Stimulated activated CD8-positive, alpha-beta memory T cell treated with anti-CD3 and anti-CD28 coated beads, Interleukin-7, amount 100 ng/mL, for 1 hour (primary cell): ENCODE measurements at places on chromosomes 13 and 19.

- no peak for DNase-seq
These were observed 4.2 kb downstream of the CD70 start for GRCh38 chr19:6586726-6587092.

GRCh38 chr19:54464630-54465425, 1.2 kb upstream of the LENG9 start:
- peak; percentile 30 for DNase-seq

- no peak for DNase-seq
These were observed 173.5 kb downstream of the DNAJC15 start for GRCh38 chr13:43196750-43197370.

DNA sequence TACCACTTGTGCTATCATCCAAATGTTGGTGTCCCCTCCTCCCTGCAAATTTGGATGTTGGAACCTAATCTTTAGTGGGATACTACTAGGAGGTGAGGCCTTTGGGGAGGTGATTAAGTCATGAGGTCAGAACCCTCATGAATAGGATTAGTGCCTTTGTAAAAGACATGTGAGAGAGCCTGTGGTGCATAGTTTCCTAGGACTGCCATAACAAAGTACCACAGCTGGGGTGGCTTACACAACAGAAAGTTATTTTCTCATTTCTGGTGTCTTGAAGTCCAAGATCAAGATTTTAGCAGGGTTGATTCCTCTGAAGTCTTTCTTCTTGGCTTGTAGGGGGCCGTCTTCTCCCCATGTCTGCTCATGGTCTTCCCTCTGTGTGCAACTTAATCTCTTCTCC, 562.6 kb upstream of the ARGLU1 start:
- no peak for DNase-seq

GRCh38 chr13:32878163-32878562, 138.1 kb upstream of the KL start:
- no peak for DNase-seq

- DNase-seq: no peak
These were observed 27.4 kb downstream of the ZNF20 start for GRCh38 chr19:12112701-12113100.

DNA sequence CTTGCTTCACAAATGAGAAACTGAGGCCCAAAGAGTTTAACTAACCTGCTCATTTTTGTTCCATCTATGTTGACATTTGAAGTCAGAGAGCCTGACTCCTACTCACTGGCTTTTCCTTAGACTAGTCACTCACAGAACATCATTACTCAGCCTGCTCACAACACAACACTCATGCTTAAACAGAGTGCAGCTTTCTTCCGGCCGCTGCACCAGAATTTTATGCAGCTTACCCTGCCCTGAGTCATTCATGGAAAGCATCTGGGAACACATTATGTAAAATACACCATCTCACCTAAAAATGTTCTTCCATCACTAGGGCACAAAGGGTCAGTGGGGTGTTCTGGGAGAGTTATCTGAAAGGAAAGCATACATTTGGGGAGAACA, 303.4 kb downstream of the SPRY2 start:
- no peak for DNase-seq

DNA sequence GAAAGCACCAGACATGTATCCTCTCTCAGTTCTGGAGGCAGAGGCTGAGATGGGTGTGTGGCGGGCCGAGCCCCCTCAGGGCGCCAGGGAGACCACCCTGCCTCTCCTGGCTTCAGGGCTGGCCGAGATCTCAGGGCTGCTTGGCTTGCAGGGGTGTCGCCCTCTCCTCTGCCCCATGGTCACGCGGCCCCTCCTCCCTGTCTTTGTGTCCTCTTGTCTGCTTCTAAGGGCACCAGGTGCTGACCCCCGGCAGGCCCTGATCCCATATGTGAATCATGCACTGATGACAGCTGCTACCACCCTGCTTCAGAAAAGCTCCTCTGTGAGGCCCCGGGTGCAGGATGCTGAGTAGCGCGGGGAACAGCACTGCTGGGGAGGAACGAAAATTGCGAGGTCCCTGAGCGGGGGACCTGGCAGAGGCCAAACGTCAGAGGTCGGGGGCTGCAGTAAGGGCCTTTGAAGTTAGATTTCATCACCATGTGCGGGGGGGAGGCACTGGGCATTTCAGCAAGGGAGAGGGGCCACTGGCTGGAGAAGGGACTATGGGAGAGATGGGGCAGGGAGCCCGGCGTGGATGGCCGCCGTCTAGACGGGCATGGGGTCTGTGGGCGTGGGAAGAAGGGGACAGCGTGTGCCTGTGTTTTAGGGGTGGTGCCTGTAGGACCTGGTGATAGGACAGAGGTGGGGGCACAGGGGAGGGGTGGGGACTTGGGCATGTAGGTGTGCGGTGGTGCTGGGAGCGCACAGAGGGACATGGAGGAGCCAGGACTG, 125.2 kb downstream of the KDM4B start:
- DNase-seq: no peak

DNA sequence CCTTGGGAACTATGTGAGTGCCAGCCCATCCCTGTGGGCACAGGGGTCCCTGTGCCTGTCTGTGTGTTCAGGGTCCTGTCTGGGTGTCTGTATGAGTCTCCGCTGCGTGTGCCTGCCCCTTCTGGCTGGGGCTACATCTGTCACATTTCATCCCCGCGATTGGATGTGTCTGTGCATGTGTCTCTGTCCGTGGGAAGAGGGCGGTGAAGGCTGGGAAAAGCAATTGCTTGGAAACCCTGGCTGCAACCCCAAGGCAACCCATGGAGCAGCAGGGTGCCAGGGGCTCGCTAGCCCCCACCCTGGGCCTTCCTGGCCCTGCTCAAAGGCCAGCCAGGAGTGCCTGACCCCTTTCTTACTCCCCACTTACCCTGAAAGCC, 1.4 kb downstream of the MAG start:
- no peak for DNase-seq

GRCh38 chr13:80603351-80603750, 262.4 kb upstream of the SPRY2 start:
- DNase-seq: no peak

GRCh38 chr19:35592226-35592625, 6.3 kb downstream of the PMIS2 start:
- no peak for DNase-seq

DNA sequence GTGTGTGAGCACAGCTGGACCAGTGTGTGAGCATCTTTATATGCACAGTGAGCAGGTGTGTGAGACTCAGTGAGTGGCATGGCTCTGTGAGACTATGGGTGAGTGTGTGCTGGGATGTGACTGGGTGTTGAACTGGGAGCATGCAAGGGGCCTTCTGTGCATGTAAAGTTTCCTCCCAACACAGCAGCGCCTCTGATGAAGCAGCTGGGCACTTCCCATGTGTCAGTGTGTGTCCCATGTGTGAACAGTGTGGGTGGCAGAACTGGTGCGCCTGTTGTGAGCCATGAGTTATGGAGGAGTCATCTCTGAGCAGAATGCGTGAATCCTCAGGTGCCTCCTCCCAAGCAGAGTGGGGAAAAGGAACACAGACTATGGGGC, 24.1 kb downstream of the LGALS16 start:
- DNase-seq: no peak

- DNase-seq: no peak
These were observed 148.0 kb upstream of the HTR2A start for GRCh38 chr13:47044842-47045241.

GRCh38 chr19:43607238-43608205, 4.4 kb upstream of the SRRM5 start:
- no peak for DNase-seq

DNA sequence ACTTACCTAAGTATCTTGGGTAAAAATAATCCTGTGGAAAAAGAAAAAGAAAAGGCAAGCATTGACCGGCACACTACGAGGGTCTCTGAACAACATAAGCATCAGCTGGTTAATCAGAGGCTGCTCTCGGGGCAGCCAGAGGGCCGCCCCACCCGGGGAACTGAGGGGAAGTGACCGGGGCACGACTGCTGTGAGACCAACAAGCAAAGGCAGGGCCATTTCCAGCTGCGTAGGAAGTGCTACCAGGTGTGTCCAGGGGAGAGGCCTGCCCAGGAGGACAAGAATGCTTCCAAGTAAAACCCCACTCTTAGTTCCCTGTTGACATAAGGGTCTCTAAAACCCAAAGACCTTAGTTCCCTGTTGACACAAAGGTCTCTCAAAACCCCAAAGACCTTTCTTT, 15.9 kb downstream of the GAS6 start:
- DNase-seq: no peak

DNA sequence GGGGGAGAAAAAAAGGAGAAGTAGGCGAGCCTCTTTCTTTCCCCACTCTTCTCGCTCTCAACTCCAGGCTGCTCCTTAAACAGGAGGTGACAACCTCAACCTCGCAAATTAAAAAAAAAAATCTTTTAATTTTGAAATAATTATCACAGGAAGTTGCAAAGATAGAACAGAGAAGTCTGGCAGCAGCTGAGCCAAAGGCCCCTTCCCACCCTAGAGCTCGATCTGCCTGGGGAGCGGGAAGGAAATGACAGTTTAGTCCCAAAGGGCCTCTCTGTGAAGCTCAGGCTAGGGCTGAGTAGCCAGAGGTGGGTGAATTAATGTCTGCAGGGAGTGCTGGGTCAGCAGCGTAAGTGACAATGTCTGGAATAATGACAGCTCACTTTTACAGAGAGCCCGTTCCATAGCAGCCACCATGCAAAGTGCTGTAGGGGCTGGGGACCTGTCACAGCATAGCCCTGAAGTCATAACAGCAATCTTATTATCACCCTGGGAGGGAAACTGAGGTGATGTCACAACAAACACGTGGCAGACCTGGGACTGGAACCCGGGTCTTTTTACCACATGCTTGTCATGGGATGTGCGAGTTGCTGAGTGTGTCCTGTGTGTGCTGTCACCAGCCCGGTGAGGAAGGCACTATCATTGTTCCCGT, 8.8 kb upstream of the CD22 start:
- no peak for DNase-seq

DNA sequence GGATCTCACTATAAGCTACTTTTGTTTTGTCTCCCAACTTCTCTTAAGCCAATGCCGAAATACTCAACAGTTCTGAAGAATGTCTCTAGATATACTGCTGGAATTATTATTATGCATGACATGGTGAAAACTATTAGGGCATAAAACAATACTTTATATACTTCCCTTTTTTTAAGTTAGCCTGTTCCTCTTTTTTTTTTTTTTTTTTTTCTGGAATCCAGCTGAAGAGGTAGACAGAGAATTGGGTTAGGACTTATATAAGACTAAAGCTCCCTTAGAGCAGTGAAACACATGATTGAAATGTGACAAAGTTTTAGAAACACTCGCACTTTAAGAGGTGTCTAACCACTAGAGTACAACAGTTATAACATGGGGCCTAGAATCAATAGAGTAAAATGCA, 850.9 kb upstream of the PCDH9 start:
- DNase-seq: no peak

- no peak for DNase-seq
These were observed 33.5 kb upstream of the USPL1 start for GRCh38 chr13:30584051-30584731.

DNA sequence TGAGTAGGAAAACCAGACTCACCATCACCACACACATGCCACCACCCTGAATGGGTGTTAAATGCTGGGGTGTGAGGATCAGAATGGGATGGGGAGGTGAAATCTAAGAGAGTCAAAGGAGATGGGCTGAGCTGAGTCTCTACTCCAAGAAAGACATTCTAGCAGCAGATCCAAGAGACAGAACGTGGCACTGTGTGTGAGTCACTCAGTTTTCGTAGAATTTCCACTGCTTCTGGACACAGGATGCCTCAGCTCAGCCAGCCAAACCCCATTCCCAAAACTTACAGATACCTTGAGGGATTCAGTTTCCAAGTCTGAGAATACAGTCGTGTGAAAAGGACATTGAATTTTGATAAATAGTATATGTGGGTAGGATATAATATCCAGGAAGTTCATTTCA, 7.3 kb upstream of the CYP2A7 start:
- DNase-seq: no peak

GRCh38 chr13:45565331-45565730, 50.2 kb downstream of the ERICH6B start:
- no peak for DNase-seq

DNA sequence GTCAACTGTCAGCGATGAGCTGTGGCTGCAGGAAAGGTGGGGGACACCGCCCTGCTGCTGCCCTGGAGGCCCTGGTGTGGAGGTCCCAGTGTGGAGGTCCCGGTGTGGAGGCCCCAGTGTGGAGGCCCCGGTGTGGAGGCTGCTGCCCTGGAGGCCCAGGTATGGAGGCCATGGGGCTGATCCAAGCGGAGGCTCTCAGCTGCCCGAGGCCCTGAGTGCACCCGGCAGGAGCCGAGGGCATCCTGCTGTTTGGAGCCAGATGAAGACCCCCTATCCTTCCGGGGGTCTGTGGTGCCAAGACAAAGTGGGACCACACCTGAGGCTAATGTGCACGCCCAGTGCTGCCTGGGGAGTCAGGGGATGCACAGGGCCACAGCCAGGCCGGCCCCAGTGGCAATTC, 210.4 kb upstream of the SOX1 start:
- no peak for DNase-seq

GRCh38 chr19:34712395-34713261, 21.4 kb upstream of the ZNF181 start:
- DNase-seq: peak; percentile 13

DNA sequence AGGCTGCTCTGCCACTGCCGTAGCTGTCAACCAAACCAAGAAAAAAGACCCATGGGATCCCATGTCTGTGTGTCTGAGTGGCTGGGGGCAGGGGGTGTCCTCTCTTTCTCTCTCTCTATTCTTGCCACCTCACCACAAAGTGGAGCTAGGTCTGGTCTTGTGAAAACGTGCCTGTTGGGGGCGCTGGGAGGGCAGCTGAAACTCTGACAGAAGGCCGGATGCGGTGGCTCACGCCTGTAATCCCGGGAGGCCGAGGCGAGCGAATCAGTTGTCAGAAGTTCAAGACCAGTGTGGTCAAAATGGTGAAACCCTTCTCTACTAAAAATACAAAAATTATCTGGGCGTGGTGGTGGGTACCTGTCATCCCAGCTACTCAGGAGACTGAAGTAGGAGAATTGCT, 29.2 kb downstream of the ZNF146 start:
- DNase-seq: no peak

DNA sequence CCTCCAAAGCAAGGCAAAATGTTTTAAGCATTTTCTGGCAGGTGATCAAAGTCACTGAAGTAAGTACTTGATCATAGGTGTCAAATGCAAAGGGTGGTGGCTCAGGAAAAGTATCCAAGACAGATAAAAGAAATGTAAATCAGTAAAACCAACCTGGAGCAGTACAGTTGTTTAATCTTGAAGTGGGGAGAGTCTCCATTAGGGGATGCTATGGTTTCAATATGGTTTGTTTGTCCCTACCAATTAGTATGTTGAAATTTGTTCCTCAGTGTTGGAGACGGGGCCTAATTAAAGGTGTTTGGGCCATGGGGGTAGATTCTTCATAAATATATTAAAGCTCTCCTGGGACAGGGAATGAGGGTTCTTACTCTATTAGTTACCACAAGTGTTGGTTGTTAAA, 1781.7 kb upstream of the PRR20A start:
- DNase-seq: no peak

GRCh38 chr13:40550130-40550529, 116.3 kb downstream of the FOXO1 start:
- no peak for DNase-seq
